ENCODE measurements at places on chromosomes 16 and 17.

DNA sequence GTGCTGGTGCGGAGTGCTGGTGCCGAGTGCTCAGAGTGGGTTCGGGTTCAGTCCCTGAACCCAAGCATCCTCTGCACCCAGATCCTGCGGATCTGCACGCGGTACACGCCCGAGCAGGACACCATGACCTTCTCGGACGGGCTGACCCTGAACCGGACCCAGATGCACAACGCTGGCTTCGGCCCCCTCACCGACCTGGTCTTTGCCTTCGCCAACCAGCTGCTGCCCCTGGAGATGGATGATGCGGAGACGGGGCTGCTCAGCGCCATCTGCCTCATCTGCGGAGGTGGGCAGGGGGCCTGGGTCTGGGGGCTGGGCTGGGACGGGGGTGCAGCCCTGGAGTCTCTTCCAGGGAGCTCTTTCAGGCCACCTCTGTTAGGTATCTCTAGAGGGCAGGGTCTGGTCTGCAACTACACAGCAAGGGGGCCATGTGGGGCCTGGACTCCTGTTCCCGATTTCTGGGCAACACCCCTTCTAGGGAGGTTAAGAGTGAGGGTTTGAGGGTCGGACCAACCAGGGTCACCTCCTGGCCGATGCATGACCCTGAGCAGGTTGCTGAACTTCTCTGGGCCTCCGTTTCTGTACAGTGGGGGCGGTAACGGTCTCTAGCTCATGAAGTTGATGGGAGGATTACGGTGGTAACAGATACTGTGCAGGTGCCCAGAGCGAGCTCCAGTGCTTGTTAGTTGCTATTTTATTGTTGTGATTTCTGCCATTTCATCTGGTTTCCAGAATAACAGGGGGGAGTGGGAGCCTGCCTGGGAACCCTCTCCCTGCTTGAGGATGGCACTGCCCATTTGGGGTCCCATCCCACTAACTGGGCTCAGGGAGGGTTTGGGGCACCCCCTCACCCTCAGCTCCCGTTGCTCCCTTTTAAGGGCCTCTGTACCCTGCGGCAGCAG lies 10.1 kb downstream of the GJD3 start:
- no peak for DNase-seq

- DNase-seq, result no peak
Observed at GRCh38 chr17:16870253-16871245, 101.4 kb downstream of the TNFRSF13B start.

DNA sequence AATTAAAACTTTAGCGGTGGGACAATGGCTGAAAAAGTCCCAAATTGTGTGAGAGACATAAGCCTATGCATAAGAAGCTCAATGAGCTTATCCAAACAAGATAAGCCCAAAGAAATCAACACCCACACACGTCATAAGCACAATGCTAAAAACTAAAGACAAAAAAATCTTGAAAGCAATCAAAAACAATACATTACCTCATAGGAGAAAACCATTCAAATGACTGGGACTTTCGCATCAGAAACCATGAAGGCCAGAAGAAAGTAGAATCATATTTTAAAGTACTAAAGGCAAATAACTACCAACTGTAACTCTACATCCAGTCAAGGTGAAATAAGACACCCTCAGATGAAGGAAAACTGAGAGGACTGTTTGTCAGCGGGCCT lies 50.2 kb downstream of the ZCCHC14 start:
- no peak for DNase-seq

DNA sequence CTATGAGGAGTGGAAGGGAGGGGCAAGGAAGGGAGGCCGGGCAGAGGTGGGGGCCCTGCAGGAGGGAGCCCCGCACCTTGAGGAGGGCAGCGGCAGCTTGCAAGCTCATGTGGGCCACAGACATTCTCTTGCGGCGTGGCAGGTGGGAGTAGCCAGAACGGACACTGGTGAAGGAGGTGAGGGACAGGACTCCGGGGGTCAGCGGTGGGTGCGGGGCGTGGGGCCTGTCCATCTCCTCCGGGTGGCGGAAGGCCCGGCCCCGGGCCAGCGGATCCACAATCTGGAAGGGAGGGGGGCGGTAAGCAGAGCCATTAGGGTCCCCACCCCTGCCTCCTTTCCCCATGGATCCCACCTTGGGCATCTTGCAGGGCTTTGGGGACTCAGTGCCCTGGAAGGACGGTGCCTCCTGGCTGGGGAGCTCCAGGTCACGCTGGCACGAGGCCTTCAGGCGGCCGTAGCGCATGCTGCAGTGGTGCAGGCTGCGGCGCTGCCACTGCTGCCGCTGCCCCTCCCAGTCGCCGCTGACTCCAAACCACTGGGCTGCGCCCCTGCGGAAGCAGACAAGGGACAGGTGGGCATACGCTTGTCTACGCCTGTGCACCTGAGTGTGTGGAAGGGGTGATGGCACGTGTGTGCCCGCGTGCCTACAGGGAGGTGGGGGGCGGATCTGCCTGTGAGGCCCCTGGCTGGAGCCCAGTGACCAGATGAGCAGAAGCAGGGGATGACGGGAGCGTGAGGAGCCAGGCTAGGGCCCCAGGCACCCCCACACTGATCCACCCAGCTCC lies 11.5 kb downstream of the AANAT start:
- DNase-seq, result no peak

GRCh38 chr17:41061964-41062363 lies 2.0 kb upstream of the KRTAP2-3 start:
- no peak for DNase-seq

- DNase-seq, result no peak
Observed at GRCh38 chr17:61981323-61981722, 53.5 kb upstream of the INTS2 start.

- DNase-seq, result no peak
Observed at GRCh38 chr16:55042556-55043432, 112.1 kb downstream of the IRX5 start.

GRCh38 chr16:85245307-85246172 lies 133.3 kb upstream of the CIBAR2 start:
- DNase-seq, result peak; percentile 33

DNA sequence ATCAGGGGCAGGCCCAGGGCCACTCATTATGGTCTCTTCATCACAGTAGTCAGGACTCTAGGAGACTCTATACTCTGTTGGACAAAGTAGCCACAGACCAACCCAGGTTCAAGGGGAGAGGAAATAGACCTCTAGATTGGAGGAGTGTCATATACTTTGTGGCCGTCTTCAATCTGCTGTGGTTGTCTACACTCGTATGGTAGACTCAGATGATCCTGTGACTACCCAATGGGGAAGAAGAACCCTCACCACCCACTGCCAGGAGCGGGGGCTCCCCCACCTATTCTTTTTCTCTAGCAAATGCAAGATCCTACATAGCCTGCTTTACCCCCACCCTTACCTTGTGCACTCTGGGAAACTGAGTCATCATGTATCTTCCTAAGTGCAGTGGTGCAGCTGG lies 80.5 kb downstream of the KSR1 start:
- DNase-seq, result no peak

DNA sequence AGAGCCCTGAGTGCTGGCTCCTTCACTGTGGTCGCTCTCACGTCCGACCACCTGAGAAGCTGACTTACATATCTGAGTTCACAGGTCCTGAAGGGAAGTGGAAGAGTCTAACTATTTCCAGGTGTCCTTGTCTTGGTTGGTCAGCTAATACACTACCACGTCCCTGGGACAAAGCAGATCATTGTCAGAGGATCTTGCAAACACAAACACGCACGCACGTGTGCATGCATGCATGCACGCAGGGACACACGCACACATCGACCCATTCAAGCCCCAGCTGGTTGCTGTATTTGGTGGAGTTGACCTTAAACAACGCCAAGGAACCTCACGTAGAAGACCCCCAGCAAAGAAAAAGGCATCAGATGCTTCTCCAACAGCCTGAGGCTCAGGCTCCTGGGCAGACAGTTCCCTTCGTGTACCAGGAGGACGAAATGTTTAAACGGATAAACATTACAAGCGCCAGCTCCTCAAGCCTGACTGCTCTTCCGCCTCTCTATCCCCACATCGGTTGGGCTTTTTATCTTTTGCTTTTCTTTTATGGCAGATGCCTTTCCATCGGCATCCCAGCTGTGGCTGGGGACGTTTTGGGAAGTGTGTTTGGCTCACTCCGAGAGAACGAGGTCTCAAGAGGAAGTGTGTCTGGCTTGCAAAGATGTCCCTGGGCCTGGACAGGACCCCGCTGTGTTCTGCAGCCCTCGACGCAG lies 95.8 kb downstream of the TBC1D16 start:
- DNase-seq, result no peak

DNA sequence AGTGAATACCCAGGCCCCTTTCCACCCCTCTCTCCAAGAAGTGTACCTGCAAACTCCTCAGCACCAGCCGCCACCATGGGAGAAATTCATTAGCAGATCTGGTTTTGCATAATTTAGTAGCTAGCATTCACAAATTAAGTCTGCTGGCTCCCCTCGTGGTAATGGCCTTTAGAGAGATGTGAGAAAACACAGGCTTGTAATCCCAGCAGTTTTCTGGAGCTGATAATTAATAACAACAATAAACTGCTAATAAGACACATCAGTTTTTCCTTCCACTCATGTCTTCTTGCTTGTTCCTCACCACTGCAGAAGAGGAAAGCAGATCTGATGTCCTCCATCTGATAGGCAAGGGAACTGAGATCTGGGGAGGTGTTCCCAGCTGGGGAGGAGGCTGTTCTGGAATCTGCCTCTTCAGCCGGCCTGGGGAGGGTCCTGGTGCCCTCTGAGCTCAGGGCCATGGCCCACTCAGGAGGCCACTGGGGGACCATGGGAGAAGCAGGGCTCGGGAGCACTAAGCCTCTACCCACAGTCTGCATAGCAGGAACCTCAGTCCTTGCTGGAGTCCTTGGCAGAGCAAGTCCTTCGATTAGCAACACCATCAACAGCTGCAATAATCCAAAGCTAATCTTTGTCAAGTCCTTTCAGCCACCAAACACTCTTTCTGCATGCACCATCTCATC lies 74.2 kb upstream of the DNAJA2 start:
- DNase-seq, result no peak

GRCh38 chr17:73956595-73957465 lies 246.6 kb upstream of the RPL38 start:
- peak; percentile 26 for DNase-seq

- no peak for DNase-seq
Observed at GRCh38 chr17:17376362-17376761, 73.2 kb downstream of the NT5M start.

GRCh38 chr17:80893604-80894438 lies 97.8 kb upstream of the CHMP6 start:
- no peak for DNase-seq

GRCh38 chr16:31072540-31073141 lies 1.4 kb downstream of the ZNF668 start:
- DNase-seq, result no peak

DNA sequence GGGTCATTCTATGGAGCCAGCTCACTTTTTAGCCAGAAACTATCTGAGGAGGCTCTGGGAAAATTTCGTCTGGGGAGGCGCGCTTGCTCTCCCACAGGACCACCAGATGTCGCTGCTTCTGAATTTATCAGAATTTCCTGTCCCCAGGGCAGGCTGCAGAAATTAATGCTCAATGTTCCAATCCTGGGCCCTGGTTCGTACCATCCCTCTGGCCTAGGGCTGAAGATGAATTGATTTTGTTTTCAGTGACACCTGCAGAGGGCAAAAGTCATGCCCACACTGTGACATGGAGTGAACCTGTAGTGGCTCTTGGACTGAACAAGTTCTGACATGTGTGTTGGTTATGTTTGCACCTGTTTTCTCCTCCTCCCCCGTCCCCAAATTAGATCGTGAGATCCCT lies 482.6 kb downstream of the NPIPA7 start:
- peak; percentile 48 for DNase-seq

DNA sequence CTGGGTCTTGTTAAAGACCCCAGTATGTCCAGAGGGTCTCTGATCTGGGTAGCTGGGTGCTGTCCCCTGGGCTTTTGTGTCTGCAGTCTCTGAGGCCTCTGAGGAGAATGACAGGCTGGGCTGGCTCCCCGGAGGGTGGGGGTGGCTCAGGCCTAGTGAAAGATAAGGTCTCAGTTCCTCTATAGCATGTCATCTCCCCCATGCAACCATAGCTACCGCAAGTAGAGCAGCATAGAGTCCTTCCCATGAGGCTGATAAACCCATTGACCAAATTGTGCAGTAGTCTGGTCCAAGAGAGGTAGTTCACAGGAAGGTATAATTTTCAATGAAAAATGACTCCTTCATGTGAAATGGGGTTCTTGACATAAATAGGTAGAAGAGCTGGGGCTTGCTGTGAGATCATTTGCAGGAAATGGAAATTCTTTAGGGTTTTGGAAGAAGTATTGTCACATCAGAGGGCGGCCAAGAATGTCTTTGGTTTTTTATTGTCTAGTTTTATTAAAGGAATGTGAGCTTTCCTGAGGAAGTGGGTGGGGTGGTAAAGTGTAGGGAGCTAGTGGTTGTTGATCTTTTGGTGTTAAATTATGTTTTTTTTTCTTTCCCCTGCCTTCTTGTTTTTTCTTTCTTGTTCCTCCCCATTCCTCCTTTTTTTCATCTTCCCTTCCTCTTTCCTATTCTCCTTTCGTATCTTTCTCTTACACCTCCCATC lies 21.0 kb downstream of the SLC7A6OS start:
- DNase-seq, result no peak

GRCh38 chr16:286491-287297 lies 3.7 kb downstream of the PDIA2 start:
- DNase-seq, result no peak

DNA sequence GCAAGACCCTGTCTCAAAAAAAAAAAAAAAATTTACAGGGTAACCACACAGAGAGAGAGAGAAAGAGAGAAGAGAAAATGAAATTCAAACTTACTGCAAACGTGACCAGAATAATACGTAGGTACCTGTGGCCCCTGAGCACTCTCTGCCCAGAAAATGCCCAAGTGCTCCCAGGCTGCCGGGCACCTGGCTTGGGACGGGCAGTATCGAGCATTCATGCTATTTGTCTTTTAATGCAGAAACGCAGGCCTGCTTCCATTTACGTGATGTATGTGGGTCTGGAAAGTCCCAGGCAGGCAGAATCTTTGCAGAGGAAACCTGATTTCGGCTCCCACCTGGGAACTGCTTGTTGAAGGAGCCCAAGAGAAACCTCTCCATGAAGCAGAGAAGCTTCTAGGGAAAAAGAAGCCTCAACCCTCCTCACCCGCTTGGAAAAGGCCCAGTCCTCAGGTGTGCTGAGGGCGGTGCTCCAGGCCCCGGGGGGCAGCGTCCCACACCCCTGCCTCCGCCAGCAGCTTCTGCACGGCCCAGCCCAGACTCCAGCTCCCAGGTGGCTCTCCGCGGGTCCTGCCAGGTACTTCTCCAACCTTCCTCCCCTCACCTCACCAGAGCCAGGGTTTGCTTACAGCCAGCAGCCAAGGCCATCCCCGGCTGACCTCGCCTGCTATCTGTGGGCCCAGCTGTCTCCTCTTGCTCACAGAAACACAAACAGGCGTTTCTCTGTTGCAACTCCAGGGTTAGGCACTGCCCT lies 14.0 kb downstream of the RPH3AL start:
- no peak for DNase-seq
